ENCODE measurements at places on chromosomes 6 and 20.

GRCh38 chr20:40431611-40432010, 257.4 kb downstream of the MAFB start:
- no peak for ATAC-seq

DNA sequence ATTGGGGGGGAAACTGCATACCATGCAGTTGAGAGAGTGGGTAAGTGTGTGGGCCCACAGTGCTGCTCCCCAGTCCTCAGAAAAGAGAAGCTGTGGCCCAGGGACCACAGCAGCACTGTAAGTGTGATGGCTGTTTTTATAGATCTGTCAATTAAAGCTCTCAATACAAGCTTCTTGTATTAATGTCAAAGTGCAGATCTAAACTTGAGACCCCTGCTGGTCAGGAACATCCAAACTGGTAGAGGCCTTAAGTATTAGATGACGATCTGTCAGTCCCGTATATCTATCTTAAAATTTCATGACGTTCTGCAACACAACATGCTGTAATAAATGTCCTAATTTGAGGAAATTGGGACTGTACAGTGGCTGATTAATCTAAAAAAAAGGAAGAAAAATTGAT, 74.8 kb downstream of the TULP4 start:
- ATAC-seq = no peak

DNA sequence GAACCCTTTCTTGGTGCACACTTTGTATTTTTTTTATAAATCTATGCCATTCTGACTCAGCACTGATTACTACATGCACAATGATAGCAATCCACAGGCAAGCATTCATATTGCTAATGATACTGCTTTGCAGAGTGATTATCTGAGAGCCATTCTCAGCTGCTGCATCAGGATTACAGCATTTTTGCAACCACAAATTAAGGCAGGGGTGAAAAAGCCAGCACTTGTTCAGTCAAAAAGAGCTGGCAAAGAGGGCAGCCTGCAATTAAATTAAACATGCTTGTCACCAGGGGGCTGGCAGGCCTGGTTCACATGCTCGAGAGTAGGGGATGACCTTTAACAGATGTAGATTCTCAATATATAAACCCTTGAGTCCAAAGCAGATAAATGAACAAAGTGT, 40.7 kb upstream of the SLC17A4 start:
- no peak for ATAC-seq

- peak; percentile 69 for ATAC-seq
Measured at GRCh38 chr6:35449287-35449881, 2.8 kb upstream of the FANCE start.

GRCh38 chr6:36035225-36035624, 7.6 kb downstream of the MAPK14 start:
- peak; percentile 46 for ATAC-seq

- ATAC-seq = peak; percentile 99
Measured at GRCh38 chr6:137389150-137389704, 105.0 kb downstream of the OLIG3 start.

- no peak for ATAC-seq
Measured at GRCh38 chr6:18488526-18489270, 101.5 kb downstream of the RNF144B start.

DNA sequence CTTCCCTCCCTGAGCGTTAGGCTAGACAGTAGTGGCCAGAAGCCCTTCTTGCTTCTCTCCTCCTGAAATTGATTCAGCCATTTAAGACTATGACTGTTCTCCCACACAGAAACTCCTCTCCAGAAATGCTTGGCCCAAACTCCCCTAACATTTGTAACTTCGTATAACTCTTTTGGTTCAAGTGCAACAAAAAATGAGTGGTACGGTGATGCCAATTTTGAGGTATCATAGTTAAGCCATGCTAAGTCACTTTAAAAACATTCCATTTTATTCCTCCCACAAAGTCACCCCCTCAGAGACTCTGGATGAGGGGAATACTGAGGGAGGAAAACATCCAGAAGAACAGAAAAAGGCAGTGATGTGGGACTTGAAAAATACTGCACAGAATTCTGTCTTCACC, 21.1 kb upstream of the ROS1 start:
- ATAC-seq = no peak
